Chondrocyte (in vitro differentiated cells): ENCODE measurements at places on chromosomes 1 and 21. TPM values are rescaled to one million over a fixed set of nuclear protein-coding genes. Genes with fewer than 3 reads are reported as not detected.

The SLC25A24 gene
- 40.9 to 43.4 TPM (median 42.7 TPM) in 3 replicates for total RNA-seq

The MRAP gene
- total RNA-seq: not detected in 3 replicates

The NEXN gene
- 46.2 to 48.3 TPM (median 47.6 TPM) in 3 replicates for total RNA-seq

The RASSF5 gene
- total RNA-seq: 0.12 to 0.36 TPM (median 0.27 TPM) in 3 replicates

The CD1E gene
- not detected in 3 replicates for total RNA-seq

The RGS18 gene
- total RNA-seq: not detected in 3 replicates

The CFAP126 gene
- total RNA-seq: not detected in 3 replicates

The ASAP3 gene
- total RNA-seq: 21.9 to 30.8 TPM (median 27.6 TPM) in 3 replicates

The LAPTM5 gene
- 0.15 to 0.17 TPM in 2 of 3 replicates, not detected in the other for total RNA-seq

The GJA5 gene
- total RNA-seq: 0.17 to 0.44 TPM in 2 of 3 replicates, not detected in the other

The JAM2 gene
- 6.6 to 7.1 TPM (median 7.0 TPM) in 3 replicates for total RNA-seq

The TMEM200B gene
- total RNA-seq: 11.7 to 15.4 TPM (median 13.8 TPM) in 3 replicates

The RHEX gene
- total RNA-seq: not detected in 3 replicates

The LCE2C gene
- not detected in 3 replicates for total RNA-seq

The IL24 gene
- not detected in 3 replicates for total RNA-seq

The INAVA gene
- 3.8 to 6.8 TPM (median 5.0 TPM) in 3 replicates for total RNA-seq
